ENCODE measurements at places on chromosomes 6 and 20. TPM values are rescaled to one million over a fixed set of nuclear protein-coding genes. Genes with fewer than 3 reads are reported as not detected.

The PGC gene
- total RNA-seq = not detected

DNA sequence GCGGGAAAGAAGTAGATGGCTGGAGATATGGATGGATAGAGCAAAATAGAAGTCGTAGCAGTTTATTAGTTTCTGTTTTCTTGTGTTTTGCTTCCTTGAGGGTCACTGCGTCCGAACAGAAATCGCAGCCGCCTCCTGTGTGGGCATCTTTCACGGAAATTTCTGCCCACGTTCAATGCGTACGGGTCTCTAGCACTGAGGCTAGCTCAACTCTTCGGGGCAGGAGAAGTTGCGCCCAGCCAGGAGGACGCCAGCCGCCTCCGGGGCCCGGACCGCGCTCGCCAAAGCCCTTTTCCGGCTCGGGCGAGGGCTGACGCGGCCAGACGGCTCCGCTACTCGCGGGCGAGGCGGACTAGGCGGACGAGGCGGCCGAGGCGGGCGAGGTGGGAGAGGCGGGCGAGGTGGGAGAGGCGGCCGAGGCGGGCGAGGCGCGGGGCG, 814 bp downstream of the TFAP2B start:
- no peaks in the 10 kb centered on the region for H3K36me3 ChIP-seq
- peak overlapping the region; percentile 24 for H3K4me3 ChIP-seq
- H3K4me1 ChIP-seq = peaks cover 18% of the 10 kb centered on the region
- no peak overlapping the region for H3K27ac ChIP-seq

- no peaks in the 10 kb centered on the region for H3K36me3 ChIP-seq
- H3K4me3 ChIP-seq = no peak overlapping the region
- H3K27ac ChIP-seq = no peak overlapping the region
- no peak for DNase-seq
- no peaks in the 10 kb centered on the region for H3K27me3 ChIP-seq
- no peaks in the 10 kb centered on the region for H3K4me1 ChIP-seq
Measured at GRCh38 chr6:139010674-139011073, 17.9 kb upstream of the ABRACL start.

The LGSN gene
- not detected for total RNA-seq

The NKAIN4 gene
- total RNA-seq = 0.33 TPM

The SAMD3 gene
- total RNA-seq = not detected

GRCh38 chr20:43681468-43681942, 14.6 kb downstream of the MYBL2 start:
- no peaks in the 10 kb centered on the region for H3K36me3 ChIP-seq
- no peak for DNase-seq
- H3K4me3 ChIP-seq = no peak overlapping the region
- H3K27ac ChIP-seq = no peak overlapping the region
- no peaks in the 10 kb centered on the region for H3K4me1 ChIP-seq
- no peaks in the 10 kb centered on the region for H3K27me3 ChIP-seq

The FHL5 gene
- total RNA-seq = 7.8 TPM

DNA sequence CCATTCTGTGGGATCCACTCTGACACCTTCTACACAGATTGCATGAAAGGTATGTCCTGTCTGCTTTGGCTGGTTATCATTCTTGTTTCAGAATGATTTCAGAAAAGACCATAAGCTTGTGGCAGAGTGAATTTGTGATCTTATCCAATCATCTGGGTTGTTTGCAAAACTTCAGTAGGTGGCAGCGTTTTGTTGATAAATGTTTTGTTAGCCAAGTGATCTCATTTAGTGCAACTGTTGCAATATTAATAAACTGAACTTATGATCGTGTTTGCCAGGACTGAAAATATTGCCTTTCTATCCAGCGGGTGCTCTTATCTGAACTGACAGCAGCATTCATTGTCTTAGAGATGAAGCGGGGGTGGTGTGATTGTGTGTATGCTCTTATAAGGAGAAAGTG, 613.2 kb upstream of the NOX3 start:
- no peak for DNase-seq
- no peak overlapping the region for H3K27ac ChIP-seq
- no peaks in the 10 kb centered on the region for H3K36me3 ChIP-seq
- no peaks in the 10 kb centered on the region for H3K4me1 ChIP-seq
- no peak overlapping the region for H3K4me3 ChIP-seq

GRCh38 chr20:56347628-56348304, 11.0 kb upstream of the FAM210B start:
- H3K36me3 ChIP-seq = no peaks in the 10 kb centered on the region
- no peak for DNase-seq
- no peak overlapping the region for H3K27ac ChIP-seq
- no peak overlapping the region for H3K4me3 ChIP-seq

- no peak overlapping the region for H3K27ac ChIP-seq
- H3K36me3 ChIP-seq = no peaks in the 10 kb centered on the region
Measured at GRCh38 chr6:162525181-162525580, 202.4 kb downstream of the PRKN start.

GRCh38 chr6:41939176-41939847, 2.3 kb downstream of the CCND3 start:
- H3K36me3 ChIP-seq = peaks cover 18% of the 10 kb centered on the region
- no peaks in the 10 kb centered on the region for H3K27me3 ChIP-seq
- peak overlapping the region; percentile 90 for H3K27ac ChIP-seq
- peak; percentile 71 for DNase-seq

DNA sequence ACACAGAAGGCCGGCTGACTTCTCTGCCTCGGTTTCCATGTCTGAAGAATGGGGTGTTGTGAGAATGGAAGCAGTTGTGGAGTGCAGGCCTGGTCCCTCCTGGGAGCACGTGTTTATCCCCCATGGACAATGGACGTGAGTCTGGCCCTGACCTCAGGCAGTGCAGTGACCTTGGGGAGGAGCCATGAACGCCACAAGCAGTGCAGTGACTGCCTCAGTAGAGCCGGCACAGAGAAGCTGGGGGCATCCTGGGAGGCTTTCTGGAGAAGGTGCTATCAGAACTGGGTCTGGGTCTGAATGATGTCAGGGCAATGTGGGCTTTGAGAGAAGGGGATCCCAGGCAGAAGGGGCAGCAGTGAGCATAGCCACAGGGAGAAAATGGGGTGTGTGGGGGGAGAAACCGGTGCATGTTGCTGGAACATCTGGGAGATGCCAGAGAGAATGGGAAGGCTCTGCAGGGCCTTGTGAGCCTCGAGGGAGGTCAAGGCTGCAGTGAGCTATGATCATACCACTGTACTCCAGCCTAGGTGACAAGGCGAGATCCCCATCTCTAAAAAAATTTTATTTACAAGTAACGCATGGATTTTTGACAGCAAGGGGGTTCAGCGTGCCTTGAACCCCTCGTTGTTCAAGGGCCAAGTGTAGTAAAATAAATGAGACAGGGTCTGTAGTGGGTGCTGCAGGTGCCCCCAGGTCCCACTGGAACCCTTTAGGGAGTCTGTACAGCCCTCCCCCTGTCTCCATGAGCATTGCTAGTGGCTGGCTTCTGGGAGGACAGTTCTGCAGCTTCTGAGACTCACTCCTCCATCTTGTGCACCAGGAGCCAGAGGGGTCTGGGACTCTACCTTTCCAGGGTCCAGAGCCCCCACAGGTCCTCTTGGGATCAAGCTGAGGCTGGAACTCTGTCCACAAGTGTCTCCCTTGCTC, 27.0 kb upstream of the ZBP1 start:
- no peaks in the 10 kb centered on the region for H3K36me3 ChIP-seq
- no peaks in the 10 kb centered on the region for H3K27me3 ChIP-seq
- H3K4me1 ChIP-seq = no peaks in the 10 kb centered on the region
- no peak for DNase-seq
- no peak overlapping the region for H3K27ac ChIP-seq

DNA sequence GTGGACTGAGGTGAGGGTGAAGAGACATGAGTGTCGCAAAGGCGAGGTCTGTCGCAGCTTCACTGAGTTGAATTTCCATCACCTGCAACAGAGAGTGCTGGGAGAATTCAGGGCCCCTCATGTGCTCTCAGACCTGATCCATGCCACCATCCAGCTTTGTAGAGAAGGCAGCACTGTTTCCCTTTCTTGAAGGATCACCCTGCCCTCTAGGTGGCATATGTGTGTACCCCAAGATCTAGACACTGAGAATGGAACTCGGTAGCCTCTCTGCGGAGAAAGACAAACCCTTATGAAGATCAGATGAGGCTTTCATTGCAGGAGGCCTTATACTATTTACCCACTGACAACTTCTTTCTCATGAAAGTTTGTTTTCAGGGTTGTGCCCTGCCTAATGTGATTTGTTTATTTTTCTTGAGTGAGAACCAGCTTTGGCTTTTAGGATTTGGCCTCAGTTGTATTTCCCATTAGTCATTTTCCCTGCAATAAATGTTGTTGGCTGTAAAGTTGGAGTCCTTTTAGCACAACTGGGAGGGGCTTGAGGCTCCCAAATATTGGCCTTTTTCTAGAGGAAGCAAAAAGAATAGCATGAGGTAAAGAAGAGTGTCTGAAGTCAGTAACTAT, 811.3 kb downstream of the DHX35 start:
- H3K27me3 ChIP-seq = no peaks in the 10 kb centered on the region
- H3K27ac ChIP-seq = no peak overlapping the region
- no peak for DNase-seq

DNA sequence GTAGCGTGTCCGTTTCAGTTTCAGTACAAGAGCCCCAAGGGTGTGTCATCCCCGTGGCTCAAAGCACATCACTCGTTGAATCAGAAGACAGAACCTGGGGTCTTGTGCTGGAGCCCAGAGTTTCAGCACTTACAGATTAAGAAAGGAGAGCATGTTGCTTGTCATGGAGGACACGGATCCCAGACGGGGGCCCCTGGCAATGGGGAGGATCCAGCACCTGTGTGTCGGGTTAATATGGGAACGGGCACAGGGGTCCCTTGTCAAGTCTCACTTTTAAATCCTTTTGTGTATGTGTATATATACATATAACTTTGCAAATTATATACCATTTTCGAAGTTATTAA, 23.4 kb downstream of the THBS2 start:
- peak; percentile 65 for DNase-seq
- H3K27me3 ChIP-seq = no peaks in the 10 kb centered on the region
- H3K4me3 ChIP-seq = no peak overlapping the region

GRCh38 chr20:9400171-9401025, 114.0 kb upstream of the LAMP5 start:
- H3K27me3 ChIP-seq = no peaks in the 10 kb centered on the region
- no peak for DNase-seq
- no peak overlapping the region for H3K4me3 ChIP-seq
- no peak overlapping the region for H3K27ac ChIP-seq
- H3K36me3 ChIP-seq = no peaks in the 10 kb centered on the region

GRCh38 chr6:32700391-32701040, 34.1 kb upstream of the HLA-DQB1 start:
- H3K27me3 ChIP-seq = no peaks in the 10 kb centered on the region
- no peak overlapping the region for H3K27ac ChIP-seq
- no peak overlapping the region for H3K4me3 ChIP-seq
- no peak for DNase-seq
- no peaks in the 10 kb centered on the region for H3K4me1 ChIP-seq

DNA sequence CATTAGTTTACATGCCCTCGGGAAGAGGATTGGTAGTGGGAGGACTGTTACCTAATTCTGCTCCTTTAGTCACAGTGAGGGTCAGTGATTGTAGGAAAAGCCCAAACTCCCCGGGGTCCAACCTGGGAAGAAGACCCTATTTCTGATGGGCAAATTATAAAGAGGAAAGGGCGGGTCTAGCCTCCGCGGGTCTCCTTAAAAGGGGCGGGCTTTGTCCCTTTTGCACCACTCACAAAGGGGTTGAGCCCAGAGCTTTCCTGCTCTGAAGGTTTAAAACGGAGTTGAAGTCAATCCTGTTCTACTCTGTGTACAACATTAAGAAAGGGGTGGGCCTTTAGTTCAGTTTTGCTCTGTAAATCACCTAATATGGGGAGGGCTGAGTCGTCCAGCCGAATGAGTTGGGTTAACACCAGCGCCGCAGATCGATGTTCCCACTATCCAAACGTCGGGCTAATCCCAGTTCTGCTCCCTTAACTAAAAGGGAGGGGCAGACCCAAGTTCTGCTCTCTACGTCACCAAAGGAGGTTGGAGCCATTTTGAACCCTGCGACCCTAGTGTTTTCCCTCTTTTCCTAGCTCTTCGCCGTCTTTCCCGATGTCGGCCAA, 920 bp upstream of the RNF5 start:
- H3K27me3 ChIP-seq = no peaks in the 10 kb centered on the region
- H3K27ac ChIP-seq = peak overlapping the region; percentile 88
- H3K36me3 ChIP-seq = peaks cover 13% of the 10 kb centered on the region
- peaks cover 74% of the 10 kb centered on the region for H3K4me1 ChIP-seq
- H3K4me3 ChIP-seq = peak overlapping the region; percentile 89
- DNase-seq = peak; percentile 85

DNA sequence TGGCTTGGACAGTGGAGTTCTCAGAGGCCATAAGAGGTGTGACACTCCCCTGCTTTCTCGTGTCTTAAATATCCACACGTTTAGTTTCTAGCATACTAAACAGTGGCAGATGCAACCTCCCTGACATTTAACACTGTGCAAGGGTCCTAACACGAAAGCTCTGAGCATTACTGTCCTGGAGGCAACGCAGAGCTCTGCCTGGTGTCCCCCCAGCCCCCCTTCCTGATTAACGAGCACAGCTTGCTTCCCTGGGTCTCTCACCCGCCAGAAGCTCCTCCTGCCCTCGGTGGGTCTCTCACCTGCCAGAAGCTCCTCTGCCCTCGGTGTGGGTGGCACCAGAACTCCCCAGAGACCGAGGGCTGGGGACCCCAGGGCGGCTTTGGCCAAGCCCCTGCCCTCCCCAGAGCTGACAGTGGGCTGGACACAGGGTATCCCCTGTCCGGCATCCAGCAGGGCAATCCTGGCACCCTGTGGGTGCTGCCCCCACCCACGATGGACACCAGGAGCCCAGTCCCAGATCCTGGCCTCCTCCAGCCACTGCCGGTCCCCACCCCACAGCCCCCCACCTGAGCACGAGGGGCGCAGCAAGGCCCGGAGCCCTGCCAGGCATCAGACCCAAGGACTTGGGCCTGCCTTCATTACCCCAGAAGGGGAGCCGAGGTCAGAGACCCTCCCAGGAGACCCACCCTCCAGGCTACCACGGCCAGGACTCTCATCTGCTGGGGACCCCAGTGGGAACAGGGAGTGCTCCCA, 12.4 kb upstream of the KCNQ2 start:
- no peaks in the 10 kb centered on the region for H3K36me3 ChIP-seq
- peaks cover 97% of the 10 kb centered on the region for H3K27me3 ChIP-seq
- no peaks in the 10 kb centered on the region for H3K4me1 ChIP-seq
- DNase-seq = no peak

- DNase-seq = no peak
- peaks cover 58% of the 10 kb centered on the region for H3K4me1 ChIP-seq
- no peaks in the 10 kb centered on the region for H3K27me3 ChIP-seq
- peak overlapping the region; percentile 88 for H3K27ac ChIP-seq
- no peak overlapping the region for H3K4me3 ChIP-seq
Measured at GRCh38 chr6:151288712-151289398, 49.1 kb downstream of the AKAP12 start.

- no peak for DNase-seq
- H3K4me3 ChIP-seq = no peak overlapping the region
- H3K36me3 ChIP-seq = no peaks in the 10 kb centered on the region
- H3K27me3 ChIP-seq = no peaks in the 10 kb centered on the region
- H3K27ac ChIP-seq = no peak overlapping the region
Measured at GRCh38 chr6:150150458-150150820, 7.6 kb downstream of the PPP1R14C start.
